CD4-positive, alpha-beta memory T cell (primary cell): ENCODE measurements at places on chromosomes 2 and 18. TPM values are rescaled to one million over a fixed set of nuclear protein-coding genes. Genes with fewer than 3 reads are reported as not detected.

The TGFA gene
- total RNA-seq, result 2.9 TPM

DNA sequence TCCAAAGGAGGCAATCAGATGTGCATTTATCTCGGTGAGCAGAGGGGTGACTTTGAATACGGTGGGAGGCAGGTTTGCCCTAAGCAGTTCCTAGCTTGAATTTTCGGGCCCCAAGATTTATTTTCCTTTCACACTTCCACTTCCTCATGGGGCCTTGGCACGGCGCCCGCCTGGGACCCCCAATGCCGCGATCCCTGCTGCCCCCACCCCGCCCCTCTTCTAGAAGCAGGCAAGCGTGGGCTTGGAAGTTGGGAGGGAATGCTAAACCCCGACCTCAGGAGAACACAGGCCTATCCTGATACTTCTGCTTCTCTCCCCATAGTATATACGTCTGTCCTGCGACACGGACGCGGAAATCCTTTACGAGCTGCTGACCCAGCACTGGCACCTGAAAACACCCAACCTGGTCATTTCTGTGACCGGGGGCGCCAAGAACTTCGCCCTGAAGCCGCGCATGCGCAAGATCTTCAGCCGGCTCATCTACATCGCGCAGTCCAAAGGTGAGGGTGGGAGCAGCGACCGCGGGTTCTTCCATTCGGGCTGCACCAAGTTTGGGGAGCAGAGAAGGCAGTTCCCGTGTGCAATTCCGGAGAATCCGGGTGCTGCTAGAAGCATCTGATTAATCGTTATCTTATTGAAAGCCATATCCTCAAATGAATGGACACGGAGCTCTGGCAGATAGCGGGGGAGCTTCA, 21.6 kb downstream of the TRPM8 start:
- no peaks in the 10 kb centered on the region for H3K4me1 ChIP-seq
- H3K27ac ChIP-seq, result no peak overlapping the region
- H3K27me3 ChIP-seq, result peaks cover 6% of the 10 kb centered on the region
- no peaks in the 10 kb centered on the region for H3K36me3 ChIP-seq

DNA sequence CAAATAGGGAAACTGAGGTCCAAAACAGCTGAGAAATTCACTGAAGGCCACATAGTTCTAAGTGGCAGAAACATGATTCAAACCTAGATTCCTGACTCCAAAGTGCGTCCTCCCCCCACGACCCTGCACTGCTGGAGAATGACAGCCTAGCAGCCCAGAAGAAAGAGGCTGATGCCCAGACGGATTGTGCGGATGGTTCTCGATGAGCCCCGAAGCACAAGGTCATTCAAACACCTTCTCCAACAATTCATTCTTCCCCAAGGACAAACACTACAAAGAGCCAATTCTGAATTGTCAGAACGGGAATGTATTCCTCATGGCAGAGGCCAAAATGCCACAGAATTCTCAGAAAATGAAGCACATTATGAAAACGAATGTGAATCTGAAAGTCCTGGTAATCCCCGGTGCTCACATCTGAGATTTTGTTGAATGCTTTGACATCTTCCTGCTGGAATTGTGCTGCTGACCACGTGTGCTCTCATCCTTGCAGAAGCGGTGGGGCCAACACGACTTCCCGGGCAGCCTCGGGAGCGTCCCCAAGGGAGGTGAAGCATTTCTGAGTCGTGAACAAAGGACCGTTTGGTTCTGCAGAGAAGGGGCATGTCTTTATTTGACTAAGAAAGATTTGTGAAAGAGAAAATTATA, 337.0 kb downstream of the EIPR1 start:
- H3K4me1 ChIP-seq, result no peaks in the 10 kb centered on the region
- no peaks in the 10 kb centered on the region for H3K27me3 ChIP-seq
- DNase-seq, result no peak
- H3K4me3 ChIP-seq, result no peak overlapping the region

The TTC39C gene
- 180 TPM for total RNA-seq

DNA sequence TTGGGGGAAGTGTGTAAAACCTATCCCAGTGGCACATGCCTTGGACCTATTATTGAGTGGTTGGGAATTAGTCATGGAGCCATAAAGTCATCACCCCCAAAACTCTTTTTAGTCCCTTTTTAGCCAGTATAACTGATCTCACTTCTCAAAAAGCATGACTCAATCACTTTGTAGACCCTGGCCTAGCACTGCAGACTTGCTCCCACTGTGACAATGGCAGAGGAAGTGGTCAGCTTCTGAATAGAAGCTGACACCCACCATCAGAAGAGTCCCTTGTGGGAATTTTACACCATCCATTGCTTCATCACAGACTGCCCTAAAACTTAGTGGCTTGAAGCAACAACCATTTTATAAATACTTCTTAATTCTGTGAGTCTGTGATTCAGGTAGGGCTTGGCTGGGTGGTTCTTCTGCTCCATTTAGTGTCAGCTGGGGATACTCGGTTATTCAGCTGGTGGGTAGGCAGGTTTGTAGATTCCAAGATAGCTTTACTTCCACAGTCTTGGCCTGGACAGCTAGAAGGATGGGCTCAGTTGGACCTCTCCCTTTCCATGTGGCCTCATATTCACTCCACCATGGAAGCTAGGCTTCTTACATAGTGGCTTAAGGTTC, 10.8 kb upstream of the ITGA6 start:
- H3K4me3 ChIP-seq, result no peak overlapping the region
- H3K36me3 ChIP-seq, result no peaks in the 10 kb centered on the region

GRCh38 chr2:170113168-170113894, 64.6 kb upstream of the MYO3B start:
- H3K27ac ChIP-seq, result no peak overlapping the region
- no peak overlapping the region for H3K4me3 ChIP-seq

DNA sequence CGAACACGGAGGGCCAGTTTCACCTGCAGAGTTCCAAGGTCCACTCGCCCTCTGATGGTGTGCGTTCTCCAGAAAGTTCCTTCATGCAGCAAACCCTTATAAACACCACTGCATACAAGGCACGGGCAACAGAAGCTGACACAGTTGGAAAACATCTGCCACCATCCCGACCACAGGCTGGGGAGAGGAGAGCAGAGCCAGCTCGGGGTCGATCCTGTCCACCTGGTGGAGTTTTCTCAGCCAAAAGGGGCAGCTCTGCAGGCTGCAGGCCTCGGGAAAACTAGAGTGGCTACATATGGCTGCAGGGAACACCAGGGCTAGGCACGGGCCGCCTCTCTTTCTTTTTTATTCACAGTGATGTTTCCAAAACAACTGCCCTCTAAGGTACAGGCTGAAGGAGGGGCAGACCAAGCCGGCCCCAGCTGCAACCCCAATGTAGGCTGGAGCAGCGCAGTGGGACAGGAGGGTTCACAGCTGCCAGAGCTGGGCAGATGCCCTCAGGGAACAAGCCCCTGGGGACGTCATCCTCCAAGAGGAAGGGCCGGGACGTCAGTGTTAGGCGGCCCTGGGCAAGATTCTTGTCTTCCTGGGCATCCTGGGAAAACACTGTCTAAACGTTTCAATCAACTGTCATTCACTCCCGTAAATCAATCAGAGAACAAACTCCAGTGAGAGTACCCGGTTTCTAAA, 274.7 kb downstream of the TWIST2 start:
- DNase-seq, result no peak
- peaks cover 33% of the 10 kb centered on the region for H3K36me3 ChIP-seq
- H3K27me3 ChIP-seq, result no peaks in the 10 kb centered on the region
- H3K27ac ChIP-seq, result no peak overlapping the region
- H3K4me3 ChIP-seq, result no peak overlapping the region
- H3K4me1 ChIP-seq, result peaks cover 12% of the 10 kb centered on the region
